Stimulated activated CD8-positive, alpha-beta memory T cell treated with anti-CD3 and anti-CD28 coated beads, Interleukin-15, amount 100 ng/mL, for 4 hours (primary cell): ENCODE measurements at places on chromosomes 16 and 17.

GRCh38 chr17:28325211-28325610 is 6.2 kb downstream of the TMEM97 start:
- DNase-seq, result no peak

GRCh38 chr17:51161541-51161940 is 4.7 kb upstream of the NME2 start:
- no peak for DNase-seq

- no peak for DNase-seq
These were observed 9.6 kb upstream of the CPD start for GRCh38 chr17:30368912-30369720.

DNA sequence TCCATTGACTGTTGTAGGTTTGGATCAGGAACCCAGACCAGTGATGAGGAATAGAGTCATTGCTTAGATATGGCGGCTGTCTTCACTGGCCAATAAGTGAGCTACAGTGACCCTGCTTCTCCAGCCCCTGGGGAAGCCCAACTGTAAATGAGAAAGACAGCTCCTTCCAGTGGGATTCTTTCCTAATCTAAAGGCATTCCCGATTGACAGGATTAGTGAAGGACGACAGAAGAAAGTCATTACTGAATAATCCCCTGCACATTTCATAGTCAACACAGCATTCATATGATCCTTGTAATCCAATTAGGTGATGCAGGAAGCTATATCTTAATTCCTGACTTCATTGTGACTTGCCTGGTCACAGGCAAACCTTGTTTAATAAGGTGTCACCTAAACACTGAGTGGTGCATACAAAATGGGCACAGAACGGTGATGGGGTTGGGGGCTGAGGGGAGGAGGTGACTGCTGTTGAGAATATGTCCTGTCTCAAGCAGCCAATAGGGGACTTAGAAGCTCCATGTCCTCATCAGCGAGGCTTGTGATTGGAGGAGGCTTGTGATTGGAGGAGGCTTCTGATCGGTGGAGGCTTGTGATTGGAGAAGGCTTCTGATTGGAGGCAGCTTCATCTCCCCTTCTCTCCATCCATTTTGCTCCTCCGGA is 242.6 kb downstream of the XYLT1 start:
- DNase-seq, result no peak

DNA sequence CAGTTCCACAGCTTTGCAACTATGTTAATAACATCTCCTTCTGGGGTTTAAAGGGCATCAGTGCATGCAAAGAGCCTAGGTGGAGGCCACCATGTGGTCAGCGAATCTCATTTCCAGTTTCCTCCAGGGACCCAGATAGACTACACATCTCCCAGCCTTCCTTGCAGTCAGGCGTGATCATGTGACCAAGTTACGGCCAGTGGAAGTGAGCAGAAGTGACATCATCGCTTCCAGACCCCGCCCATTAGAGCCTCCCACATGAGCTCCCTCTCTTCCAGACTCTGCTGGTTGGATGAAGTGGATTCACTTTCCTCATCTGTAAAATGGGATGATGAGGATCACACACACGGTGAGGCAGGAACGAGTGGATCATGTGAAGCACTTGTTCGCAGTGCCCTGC is 27.4 kb upstream of the KDM8 start:
- no peak for DNase-seq

- DNase-seq, result peak; percentile 67
These were observed 5.5 kb downstream of the IGSF6 start for GRCh38 chr16:21646721-21647561.

DNA sequence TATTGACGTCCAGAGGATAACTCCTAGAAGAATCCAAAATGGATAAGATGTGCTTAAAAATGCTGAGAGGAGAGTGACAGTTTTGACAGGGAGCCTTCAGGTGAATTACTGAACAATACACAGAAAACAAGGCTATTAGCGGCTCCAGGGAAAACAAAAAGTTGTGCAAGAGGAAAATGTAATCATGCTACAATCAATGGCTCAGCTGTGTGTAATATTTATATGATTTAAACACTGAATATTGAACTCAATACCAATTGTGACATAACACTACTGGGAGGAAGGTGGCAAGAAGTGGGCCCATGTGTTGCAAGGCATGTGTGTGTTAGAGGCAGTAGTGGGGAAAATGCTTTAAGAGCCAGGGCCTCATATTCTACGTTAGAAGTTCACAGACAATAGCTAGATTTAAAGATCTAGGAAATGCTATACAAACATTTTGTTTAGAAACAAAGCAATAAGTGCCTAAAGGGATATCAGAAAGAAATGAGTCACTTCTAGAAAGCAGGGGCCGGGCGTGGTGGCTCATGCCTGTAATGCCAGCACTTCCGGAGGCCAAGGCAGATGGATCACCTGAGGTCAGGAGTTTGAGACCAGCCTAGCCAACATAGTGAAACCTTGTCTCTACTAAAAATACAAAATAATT is 253.2 kb upstream of the IRX5 start:
- DNase-seq, result no peak

DNA sequence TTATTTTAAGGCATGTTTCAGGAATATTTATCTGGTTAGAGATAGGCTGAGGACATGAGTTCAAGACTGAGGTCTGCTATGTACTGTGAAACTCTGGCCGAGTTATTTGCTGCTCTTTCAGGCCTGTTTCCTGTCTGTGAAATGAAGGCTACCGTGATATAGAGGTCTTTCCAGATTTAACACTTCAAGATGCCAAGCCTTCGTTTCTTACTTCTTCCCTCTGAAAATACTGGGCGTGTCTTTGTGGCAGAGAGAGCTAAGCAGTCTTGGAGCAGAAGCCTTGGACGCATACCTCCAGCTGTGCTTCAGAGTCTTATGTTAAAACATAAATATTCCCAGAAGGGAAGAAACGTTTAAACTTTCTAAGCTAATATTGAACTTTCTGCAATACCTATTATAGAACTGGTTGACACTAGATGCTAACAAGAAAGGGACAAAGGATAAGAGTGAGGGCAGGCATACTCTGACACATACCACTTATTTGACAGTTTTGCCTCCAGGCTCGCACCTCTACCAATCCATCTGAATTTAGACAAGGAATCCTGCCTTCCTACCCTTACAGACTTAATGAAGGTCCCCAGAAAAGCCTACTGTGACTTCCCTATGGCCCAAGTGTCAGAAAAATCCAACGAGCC is 17.5 kb downstream of the WIPI1 start:
- no peak for DNase-seq

GRCh38 chr17:60610473-60610872 is 10.5 kb downstream of the PPM1D start:
- no peak for DNase-seq

DNA sequence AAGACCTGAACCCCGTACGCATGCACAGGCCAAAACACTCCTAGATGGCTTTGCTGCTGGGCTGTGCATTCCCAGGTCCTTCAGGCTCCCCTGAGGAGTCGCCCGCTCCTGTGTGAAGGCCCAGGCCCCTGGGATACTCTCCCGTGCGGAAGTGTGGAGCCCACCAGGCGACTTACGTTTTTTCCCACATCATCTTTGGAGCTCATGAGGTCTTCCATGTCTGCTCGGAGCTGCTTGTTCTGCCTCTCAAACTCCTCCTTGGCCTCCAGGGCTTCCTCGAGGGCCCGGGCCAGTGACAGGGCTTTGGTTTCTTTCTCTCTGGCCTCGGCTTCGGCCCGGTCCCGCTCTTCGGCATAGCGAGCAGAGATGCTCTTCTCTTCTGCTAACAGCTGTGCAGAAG is 56.4 kb downstream of the NDEL1 start:
- no peak for DNase-seq

DNA sequence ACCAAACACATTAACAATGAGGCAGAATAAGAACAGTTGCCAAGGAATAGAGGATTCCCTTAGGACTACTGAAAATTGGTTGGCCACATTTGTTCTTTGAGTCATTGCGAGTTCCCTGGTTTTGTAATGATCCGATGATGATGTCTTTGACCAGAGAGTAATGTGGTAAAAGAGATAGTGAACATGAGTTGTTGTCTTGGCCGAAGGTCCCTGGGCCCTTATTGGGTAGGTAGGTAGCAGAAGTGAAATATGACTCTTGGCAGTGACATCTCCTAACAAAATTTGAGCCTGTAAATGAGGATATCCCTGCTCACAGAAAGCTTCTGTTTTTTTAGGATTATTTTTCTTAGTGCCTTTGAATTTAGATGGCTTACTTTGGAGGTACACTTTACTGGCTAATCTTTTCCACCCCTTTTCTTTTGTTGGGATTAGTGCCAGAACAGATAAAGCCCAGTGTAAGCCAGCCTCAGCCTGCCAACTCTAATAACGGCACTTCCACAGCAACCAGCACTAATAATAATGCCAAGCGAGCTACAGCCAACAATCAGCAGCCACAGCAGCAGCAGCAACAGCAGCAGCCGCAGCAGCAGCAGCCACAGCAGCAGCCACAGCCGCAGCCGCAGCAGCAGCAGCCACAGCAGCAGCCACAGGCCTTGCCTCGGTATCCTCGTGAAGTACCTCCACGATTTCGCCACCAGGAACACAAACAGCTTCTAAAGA is 47.2 kb downstream of the TNRC6A start:
- DNase-seq, result no peak

DNA sequence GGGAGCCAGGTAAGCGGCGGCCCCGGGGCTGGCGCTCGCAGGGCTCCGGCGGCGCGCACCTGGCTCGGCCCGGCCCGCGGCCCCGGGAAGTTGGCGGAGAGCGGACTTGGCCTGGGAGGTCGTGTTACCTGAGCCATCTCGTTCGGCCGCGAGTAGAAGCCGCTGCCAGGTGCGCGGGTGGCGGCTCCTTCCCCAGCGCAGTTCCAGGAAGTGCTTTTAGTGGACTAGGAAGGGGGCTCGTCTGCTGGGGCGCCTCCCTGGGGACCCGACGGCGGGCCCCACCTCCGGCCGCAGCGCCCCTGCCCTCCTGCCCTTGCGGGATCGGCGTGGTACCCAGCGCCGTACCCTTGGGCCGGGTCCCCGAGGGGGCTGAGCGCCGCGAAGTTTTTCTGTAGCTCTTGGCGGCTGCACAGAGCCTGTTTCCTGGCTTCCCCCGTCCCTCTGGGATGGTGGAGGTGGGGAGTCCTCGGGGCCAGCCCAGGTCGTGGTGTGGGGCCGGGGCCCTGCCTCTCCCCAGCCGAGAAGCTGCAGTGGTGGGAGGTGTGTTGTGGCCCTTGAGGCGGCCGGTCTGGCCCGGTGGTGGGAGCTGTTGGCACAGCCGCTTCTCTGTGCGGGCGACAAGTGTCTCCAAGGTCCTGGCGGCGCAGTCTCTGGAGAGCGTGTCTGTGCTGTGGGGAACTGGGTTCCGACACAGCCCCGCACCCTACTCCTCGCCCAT is 96.9 kb downstream of the RAB11FIP4 start:
- no peak for DNase-seq

- DNase-seq, result no peak
These were observed 162.0 kb upstream of the ZKSCAN2 start for GRCh38 chr16:25419681-25420080.

- DNase-seq, result no peak
These were observed 169.6 kb downstream of the BANP start for GRCh38 chr16:88120812-88121211.

DNA sequence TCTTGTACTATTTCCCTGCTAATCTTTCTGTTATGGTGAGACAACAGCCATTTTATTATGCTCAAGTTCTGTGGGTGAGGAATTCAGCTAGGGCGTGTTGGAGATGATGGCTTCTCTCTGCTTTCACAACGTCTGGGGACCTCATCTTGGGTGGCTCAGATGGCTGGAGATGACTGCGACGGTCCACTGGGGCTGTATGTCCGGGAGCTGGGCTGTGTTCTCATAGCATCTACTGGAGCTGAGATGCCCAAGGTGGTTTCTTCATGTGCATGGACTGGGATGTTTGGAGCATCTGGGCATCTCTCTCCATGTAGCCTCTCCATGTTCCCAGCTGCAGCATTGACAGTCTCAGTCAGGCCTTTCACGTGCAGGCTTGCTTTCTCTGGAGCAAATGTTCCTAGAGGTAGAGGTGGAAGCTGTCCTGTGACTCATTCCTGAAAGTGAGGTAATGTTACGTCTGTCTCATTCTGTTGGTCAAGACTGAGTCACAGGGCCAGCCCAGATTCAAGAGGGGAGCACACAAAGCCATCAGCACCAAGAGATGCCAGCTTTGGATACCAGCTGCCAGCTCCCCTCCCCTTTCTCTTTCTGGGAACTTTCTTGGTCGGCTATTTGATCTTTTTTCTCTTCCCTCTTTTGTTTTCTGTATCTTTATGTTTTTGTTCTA is 96.2 kb downstream of the RAP1GAP2 start:
- no peak for DNase-seq

GRCh38 chr17:82925336-82925735 is 85.5 kb upstream of the ZNF750 start:
- no peak for DNase-seq

DNA sequence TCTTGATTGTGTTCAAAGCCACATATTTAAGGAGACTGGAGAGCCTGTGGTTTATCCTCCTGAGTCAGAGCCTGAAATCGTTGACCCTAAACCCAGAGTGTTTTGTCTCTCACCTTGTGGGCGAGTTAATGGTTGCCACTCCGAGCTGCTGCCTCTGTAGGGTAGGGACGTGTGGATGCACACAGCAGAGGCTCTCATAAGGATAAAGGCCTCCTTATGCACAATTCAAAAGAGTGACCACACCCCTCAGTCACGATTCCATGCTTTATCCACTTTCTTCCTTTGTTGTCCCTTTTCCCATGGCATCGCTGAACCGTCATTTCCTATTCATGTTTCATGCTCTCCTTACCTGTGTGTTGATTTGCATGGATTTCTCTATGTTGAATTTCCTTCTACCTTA is 805.0 kb upstream of the RBFOX1 start:
- no peak for DNase-seq

- no peak for DNase-seq
These were observed 23.3 kb downstream of the RGS9 start for GRCh38 chr17:65160516-65160915.

DNA sequence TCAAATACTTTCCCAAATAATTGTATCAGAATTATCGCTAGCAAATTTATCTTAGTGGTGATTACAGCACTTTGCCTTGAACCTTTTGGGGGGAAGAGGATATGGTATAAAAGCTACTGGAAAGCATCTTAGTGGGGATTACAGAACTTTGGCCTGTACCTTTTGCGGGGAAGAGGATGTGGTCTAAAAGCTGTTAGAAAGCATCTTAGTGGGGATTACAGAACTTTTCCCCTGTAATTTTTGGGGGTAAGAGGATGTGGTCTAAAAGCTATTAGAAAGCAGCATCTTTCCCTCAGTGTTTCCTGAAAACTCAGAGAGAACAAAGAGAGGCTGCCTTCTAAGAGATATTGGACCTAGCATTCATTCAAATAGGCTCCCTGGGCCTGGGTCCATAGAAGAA is 4.1 kb downstream of the SLFN12 start:
- DNase-seq, result no peak

- DNase-seq, result no peak
These were observed 48.3 kb upstream of the GPR139 start for GRCh38 chr16:20122011-20122410.

GRCh38 chr16:51431517-51432241 is 280.6 kb upstream of the SALL1 start:
- DNase-seq, result no peak

GRCh38 chr17:72270273-72270924 is 149.6 kb downstream of the SOX9 start:
- DNase-seq, result no peak

GRCh38 chr17:38628441-38628840 is 22.7 kb upstream of the SRCIN1 start:
- no peak for DNase-seq
